ENCODE measurements at places on chromosomes 2 and 18. TPM values are rescaled to one million over a fixed set of nuclear protein-coding genes. Genes with fewer than 3 reads are reported as not detected.
A peak's percentile ranks its signal among the peaks of the same experiment; 100 is the strongest.

DNA sequence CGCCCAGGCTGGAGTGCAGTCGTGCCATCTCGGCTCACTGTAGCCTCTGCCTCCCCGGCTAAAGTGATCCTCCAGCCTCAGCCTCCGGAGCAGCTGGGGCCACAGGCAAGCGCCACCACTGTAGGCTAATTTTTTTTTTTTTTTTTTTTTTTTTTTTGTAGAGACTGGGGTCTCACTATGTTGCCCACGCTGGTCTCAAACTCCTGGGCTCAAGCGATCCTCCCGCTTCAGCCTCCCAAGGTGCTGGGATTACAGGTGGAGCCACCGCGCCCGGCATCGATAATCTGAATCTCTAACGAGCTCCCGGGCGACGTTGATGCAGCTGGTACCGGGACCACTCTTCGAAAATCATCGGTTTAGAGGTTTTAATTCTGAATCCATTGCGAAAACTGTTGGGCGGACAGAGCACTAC, 520 bp upstream of the CYP20A1 start:
- no peak for DNase-seq
- H3K4me1 ChIP-seq: peaks cover 17% of the 10 kb centered on the region
- H3K4me3 ChIP-seq: peak overlapping the region; percentile 91
- H3K27me3 ChIP-seq: no peaks in the 10 kb centered on the region

DNA sequence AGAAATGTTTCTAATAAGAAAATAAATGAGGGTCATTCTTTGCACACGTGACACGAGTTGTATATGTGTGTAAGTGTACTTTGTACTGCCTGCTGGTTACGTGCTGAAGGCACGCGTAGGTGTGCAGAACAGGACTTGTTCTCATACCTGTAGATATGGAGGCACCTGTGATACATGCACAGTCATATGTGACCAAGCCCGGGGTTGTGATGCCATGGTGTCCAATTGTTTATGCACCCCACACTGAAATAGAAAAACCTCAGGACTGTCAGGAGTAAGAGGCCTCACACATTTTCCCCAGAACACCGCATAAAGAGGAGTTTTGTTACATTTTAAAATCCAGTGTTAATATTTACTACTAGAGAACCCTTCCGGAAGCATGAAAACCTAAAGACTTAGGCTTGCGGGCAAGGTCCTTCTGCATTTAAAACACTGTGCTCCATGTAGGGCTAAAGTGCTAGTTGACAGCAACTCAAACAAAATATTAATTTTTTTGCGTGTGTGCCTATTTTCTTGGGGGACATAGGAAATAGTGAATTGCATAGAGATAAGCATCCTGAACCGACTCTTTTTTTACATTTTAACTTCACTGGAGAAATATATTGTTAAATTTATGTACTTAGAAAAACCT, 9.3 kb downstream of the TSHZ1 start:
- no peak overlapping the region for H3K27ac ChIP-seq
- H3K36me3 ChIP-seq: peaks cover 5% of the 10 kb centered on the region
- H3K4me3 ChIP-seq: no peak overlapping the region
- H3K4me1 ChIP-seq: peaks cover 22% of the 10 kb centered on the region
- no peaks in the 10 kb centered on the region for H3K27me3 ChIP-seq

GRCh38 chr2:133940134-133940533, 313.7 kb upstream of the MGAT5 start:
- H3K4me1 ChIP-seq: no peaks in the 10 kb centered on the region
- no peak overlapping the region for H3K27ac ChIP-seq
- DNase-seq: no peak
- H3K4me3 ChIP-seq: no peak overlapping the region
- peaks cover 3% of the 10 kb centered on the region for H3K27me3 ChIP-seq

DNA sequence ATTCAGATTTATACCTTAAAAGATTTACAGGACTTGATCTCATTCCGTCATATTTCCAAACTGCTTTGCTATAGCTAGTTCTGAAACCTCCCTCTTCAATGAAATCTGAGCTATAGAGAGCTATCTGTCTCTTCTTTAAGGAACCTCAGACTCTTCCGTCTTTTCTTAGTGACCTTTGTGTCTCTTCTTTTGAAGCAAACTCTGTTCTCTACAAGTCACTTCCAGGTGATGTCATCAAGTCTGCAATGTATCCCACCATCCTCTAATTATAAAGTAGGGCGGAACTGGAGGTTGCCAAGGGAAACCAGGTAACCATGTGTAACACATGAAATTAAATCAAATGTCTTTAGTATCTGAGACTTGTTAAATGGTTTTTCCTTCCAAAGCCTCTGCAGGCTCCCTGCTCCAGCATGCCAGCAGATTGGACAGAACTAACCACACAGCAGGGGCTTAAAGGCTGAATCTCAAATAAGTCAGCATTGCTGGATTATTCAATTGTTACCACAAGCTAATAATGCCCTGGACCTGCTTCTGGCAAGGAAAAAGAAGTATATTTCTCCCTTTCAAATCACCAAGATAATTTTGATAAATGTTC, 41.2 kb upstream of the PEX13 start:
- no peak overlapping the region for H3K4me3 ChIP-seq
- H3K27me3 ChIP-seq: no peaks in the 10 kb centered on the region
- peaks cover 30% of the 10 kb centered on the region for H3K4me1 ChIP-seq
- no peaks in the 10 kb centered on the region for H3K36me3 ChIP-seq
- no peak for DNase-seq
- H3K27ac ChIP-seq: no peak overlapping the region

The PROM2 gene
- total RNA-seq: 0.59 TPM

- H3K27me3 ChIP-seq: no peaks in the 10 kb centered on the region
- no peak for DNase-seq
- H3K4me1 ChIP-seq: peaks cover 88% of the 10 kb centered on the region
- peaks cover 47% of the 10 kb centered on the region for H3K36me3 ChIP-seq
- peak overlapping the region; percentile 53 for H3K27ac ChIP-seq
- peak overlapping the region; percentile 6 for H3K4me3 ChIP-seq
Observed at GRCh38 chr2:225008179-225008856, 34.0 kb downstream of the DOCK10 start.

The CCDC74B gene
- 0.94 TPM for total RNA-seq

The COL3A1 gene
- 0.43 TPM for total RNA-seq

DNA sequence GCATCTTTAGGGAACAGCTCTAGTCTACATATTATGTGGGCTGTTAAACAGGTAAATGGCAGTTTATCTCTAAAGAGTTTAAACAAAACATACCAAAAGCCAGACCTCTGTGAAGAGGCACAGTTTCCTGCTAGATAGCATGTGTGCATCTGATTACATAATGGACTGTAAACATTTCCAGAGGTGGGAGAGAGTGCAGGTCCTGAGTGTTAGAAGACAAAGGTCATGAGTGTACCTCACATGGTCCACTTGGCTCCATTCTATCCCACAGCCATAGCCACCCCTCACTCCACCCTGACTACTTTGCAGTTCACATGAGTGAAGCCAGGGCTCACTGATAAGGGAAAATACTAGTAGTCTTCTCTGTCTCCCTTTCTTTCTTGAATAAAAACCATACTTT, 233.4 kb downstream of the MTX2 start:
- H3K4me1 ChIP-seq: peaks cover 1% of the 10 kb centered on the region
- H3K27me3 ChIP-seq: peaks cover 64% of the 10 kb centered on the region
- H3K4me3 ChIP-seq: no peak overlapping the region
- no peak overlapping the region for H3K27ac ChIP-seq

- no peak for DNase-seq
- H3K27ac ChIP-seq: peak overlapping the region; percentile 88
- H3K4me3 ChIP-seq: peak overlapping the region; percentile 11
- H3K36me3 ChIP-seq: peaks cover 39% of the 10 kb centered on the region
- peaks cover 91% of the 10 kb centered on the region for H3K4me1 ChIP-seq
Observed at GRCh38 chr2:54602736-54603322, 120.6 kb upstream of the EML6 start.

DNA sequence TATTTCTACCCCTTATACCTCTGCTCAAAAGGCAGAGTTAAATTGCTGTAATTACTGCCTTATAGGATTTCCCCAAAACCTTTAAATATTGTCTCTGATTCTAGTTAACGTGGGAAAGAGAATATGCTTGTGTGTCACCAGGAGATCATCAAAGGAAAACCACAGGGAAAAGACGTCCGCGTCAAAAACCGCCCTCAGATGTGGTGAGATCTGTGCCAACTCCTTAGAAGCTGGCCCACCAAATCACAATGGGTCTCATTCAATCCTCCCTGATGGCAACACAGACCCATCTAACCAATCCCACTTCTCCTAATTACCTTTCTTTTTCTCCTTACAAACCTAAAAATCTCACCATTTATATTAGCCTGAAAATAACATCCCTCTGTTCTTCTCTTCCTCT, 25.4 kb downstream of the VPS54 start:
- peaks cover 8% of the 10 kb centered on the region for H3K4me1 ChIP-seq
- H3K36me3 ChIP-seq: peaks cover 38% of the 10 kb centered on the region
- no peak for DNase-seq
- H3K4me3 ChIP-seq: no peak overlapping the region
- H3K27me3 ChIP-seq: no peaks in the 10 kb centered on the region

The UGT1A10 gene
- total RNA-seq: not detected

GRCh38 chr2:202249521-202250253, 11.3 kb upstream of the SUMO1 start:
- no peaks in the 10 kb centered on the region for H3K36me3 ChIP-seq
- peaks cover 5% of the 10 kb centered on the region for H3K4me1 ChIP-seq
- H3K27me3 ChIP-seq: peaks cover 4% of the 10 kb centered on the region
- no peak overlapping the region for H3K4me3 ChIP-seq

DNA sequence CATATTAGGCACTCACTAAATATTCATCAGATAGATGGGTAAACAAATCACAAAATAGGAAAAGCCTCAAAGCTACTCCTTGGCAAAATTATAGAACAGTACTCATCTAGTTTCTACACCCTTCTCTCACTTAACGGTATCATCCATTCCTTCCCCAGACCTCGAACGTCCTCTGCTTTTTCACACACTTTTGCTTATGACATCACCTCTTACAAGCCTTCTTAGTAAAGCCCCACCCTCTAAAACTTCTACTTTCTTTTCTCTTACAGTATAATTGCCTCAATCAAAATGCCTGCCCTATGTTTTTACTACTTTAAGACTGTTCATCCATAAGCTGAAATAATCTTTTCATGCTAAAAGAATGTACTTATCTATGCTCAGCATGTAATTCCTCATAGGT, 8.1 kb downstream of the CHN1 start:
- no peak overlapping the region for H3K4me3 ChIP-seq
- peaks cover 21% of the 10 kb centered on the region for H3K27me3 ChIP-seq
- H3K4me1 ChIP-seq: peaks cover 2% of the 10 kb centered on the region
- no peaks in the 10 kb centered on the region for H3K36me3 ChIP-seq
- no peak for DNase-seq

The RAPH1 gene
- 4.6 TPM for total RNA-seq

The GALNT13 gene
- not detected for total RNA-seq

DNA sequence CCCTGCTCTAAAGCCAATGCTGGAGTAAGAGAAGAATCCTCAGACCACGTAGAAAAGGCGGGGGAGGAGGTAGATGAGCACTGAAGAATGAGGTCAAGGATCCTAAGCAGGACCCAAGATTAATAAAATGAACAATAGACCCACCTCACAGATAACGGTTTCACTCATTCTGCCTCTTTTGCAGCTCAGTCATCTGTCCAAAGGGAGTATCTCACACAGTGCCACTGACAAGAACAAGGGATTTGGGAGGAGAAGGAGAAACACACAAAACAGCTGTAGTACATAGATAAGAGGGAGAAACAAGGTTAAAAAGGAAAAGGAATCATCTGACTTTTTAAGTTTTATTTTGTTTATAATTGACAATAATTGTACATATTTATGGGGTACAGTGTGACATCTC, 30.9 kb upstream of the SULT1C4 start:
- DNase-seq: no peak
- no peak overlapping the region for H3K4me3 ChIP-seq
- H3K27me3 ChIP-seq: peaks cover 10% of the 10 kb centered on the region

GRCh38 chr18:57666818-57667497, 45.3 kb upstream of the NARS1 start:
- DNase-seq: no peak
- no peaks in the 10 kb centered on the region for H3K27me3 ChIP-seq
- H3K4me3 ChIP-seq: no peak overlapping the region
- H3K36me3 ChIP-seq: no peaks in the 10 kb centered on the region
- H3K27ac ChIP-seq: no peak overlapping the region

The SH2D6 gene
- 1.3 TPM for total RNA-seq

The KRTCAP3 gene
- 7.5 TPM for total RNA-seq

The SNED1 gene
- total RNA-seq: 1.5 TPM

DNA sequence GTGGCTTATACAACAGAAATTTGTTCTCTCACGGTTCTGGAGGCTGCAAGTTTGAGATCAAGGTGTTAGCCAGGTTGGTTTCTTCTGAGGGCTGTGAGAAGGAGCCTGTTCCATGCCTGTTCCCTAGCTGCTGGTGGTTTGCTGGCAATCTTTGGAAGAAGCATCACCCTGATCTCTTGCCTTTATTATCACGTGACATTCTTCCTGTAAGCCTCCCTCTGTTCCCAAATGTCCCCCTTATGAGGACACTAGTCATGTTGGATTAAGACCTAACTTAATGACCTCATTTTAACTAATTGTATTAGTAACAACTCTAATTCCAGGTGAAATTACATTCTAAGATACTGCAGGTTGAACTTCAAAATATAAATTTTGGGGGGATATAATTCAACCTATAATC, 135.2 kb downstream of the DPP10 start:
- H3K27me3 ChIP-seq: no peaks in the 10 kb centered on the region
- H3K4me1 ChIP-seq: no peaks in the 10 kb centered on the region
- no peaks in the 10 kb centered on the region for H3K36me3 ChIP-seq
- no peak overlapping the region for H3K27ac ChIP-seq
- no peak overlapping the region for H3K4me3 ChIP-seq
- no peak for DNase-seq

The ANKRD62 gene
- not detected for total RNA-seq

DNA sequence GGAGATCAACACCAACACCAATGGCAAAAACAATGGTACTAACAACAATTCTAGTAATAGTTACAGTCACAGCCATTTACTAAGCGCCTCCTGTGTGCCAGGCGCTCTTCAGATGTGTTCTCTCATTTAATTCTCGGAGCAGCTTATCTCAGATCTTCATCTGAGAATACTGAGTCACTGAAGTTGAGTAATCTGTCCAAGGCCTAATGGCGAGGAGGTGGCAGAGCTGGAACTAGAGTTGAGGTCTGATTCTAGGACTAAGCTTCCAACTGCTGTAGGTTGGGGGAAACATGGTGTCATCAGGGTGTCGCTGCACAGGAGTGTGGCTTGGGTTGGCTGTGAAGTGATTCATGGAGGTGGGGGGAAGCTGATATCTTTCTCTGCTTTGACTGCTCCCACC, 156.1 kb downstream of the DYSF start:
- H3K36me3 ChIP-seq: no peaks in the 10 kb centered on the region
- DNase-seq: no peak
- H3K4me1 ChIP-seq: peaks cover 6% of the 10 kb centered on the region
- H3K27ac ChIP-seq: no peak overlapping the region
- no peaks in the 10 kb centered on the region for H3K27me3 ChIP-seq
- H3K4me3 ChIP-seq: no peak overlapping the region

- H3K27ac ChIP-seq: no peak overlapping the region
- peaks cover 4% of the 10 kb centered on the region for H3K27me3 ChIP-seq
- no peak overlapping the region for H3K4me3 ChIP-seq
- H3K4me1 ChIP-seq: no peaks in the 10 kb centered on the region
- H3K36me3 ChIP-seq: no peaks in the 10 kb centered on the region
- no peak for DNase-seq
Observed at GRCh38 chr2:26901326-26902183, 53.6 kb downstream of the DPYSL5 start.

The GREB1 gene
- 0.23 TPM for total RNA-seq

GRCh38 chr18:3998698-3999333, 456.3 kb downstream of the DLGAP1 start:
- H3K4me3 ChIP-seq: no peak overlapping the region
- H3K27me3 ChIP-seq: peaks cover 4% of the 10 kb centered on the region
- H3K27ac ChIP-seq: no peak overlapping the region
- H3K36me3 ChIP-seq: no peaks in the 10 kb centered on the region

The STK16 gene
- 33.3 TPM for total RNA-seq

The C1QL2 gene
- total RNA-seq: not detected

GRCh38 chr2:34547900-34548299, 948.8 kb upstream of the FAM98A start:
- no peak for DNase-seq
- no peak overlapping the region for H3K4me3 ChIP-seq
- H3K27ac ChIP-seq: no peak overlapping the region
- H3K27me3 ChIP-seq: no peaks in the 10 kb centered on the region
